ENCODE measurements at places on chromosomes 11 and 22. TPM values are rescaled to one million over a fixed set of nuclear protein-coding genes. Genes with fewer than 3 reads are reported as not detected.

GRCh38 chr22:46399251-46400024 lies 63.9 kb downstream of the TRMU start:
- no peak for DNase-seq

- DNase-seq = no peak
Measured at GRCh38 chr11:3916962-3917361, 61.5 kb downstream of the STIM1 start.

DNA sequence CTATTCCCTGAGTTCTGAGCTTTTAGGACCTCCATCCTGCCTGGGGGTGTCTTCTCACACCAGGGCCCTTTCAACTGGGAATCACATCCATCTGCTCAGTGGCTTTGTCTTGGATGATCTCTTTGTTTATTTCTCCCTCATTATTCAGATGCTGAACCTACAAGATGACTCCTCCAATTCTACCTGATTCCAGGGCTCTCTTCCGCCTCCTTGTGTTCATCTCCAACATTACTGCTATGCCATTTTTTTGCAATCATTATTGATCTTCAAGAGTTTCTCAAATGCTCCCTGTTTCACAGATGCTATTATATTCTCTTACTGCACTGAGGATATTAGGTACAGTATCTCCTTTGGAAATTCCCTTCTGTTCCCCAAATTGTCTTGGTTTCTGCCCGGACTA lies 307.7 kb downstream of the SHANK2 start:
- DNase-seq = no peak

DNA sequence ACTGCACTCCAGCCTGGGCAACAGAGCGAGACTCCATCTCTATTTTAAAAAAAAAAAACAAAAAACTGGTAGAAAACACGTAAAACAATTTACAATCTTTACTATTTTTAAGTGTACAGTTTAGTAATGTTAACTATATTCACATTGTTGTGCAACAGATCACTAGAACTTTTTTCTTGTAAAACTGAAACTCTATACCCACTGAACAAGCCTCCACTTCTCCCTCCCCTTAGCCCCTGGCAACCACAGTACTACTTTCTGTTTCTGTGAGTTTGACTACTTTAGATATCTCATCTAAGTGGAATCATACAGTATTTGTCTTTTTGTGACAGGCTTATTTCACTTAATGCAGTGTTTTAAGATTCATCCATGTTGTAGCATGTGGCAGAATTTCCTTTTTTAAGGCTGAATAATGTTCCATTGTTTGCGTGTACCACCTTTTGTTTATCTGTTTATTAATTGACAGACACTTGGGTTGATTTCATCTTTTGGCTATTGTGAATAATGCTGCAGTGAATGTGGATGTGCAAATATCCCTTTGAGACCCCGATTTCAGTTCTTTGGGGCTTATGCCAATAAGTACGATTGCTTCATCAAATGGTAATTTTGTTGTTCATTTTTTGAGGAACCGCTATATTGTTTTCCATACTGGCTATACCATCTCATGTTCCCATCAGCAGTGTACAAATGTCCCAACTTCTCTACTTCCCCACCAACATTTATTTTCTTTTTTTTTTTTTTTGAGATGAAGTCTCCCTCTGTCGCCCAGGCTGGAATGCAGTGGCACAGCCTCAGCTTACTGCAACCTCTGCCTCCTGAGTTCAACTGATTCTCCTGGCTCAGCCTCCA lies 11.0 kb downstream of the DDB2 start:
- no peak for DNase-seq

DNA sequence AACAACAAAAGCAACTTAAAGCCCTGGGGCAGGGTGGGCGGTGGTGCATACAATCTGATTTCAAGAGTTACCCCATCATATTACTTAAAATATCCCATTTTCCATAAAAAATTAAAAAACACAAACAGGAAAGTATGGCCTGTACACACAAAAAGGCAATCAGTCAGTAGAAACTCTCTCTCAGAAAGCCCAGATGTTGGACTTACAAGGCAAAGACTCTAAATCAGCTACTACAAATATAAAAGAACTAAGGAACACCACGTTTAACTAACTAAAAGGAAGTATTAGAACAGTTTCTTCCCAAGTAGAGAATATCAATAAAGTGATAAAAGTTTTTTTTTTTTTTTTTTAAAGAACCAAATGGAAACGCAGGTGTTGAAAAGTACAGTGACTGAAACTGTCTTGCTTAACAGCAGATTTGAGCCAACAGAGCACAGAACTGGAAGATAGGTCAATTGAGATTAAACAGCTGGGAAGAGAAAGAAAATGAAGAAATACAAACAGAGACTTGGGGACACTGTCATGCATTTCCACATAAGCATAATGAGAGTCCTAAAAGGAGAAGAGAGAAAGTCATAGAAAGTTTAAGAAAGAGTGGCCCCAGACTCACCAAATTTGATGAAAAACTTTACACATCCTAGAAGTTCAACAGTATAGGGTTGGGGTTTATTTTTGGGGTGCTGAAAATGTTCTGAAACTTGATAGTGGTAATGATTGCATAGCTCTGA lies 8.6 kb downstream of the SC5D start:
- no peak for DNase-seq

DNA sequence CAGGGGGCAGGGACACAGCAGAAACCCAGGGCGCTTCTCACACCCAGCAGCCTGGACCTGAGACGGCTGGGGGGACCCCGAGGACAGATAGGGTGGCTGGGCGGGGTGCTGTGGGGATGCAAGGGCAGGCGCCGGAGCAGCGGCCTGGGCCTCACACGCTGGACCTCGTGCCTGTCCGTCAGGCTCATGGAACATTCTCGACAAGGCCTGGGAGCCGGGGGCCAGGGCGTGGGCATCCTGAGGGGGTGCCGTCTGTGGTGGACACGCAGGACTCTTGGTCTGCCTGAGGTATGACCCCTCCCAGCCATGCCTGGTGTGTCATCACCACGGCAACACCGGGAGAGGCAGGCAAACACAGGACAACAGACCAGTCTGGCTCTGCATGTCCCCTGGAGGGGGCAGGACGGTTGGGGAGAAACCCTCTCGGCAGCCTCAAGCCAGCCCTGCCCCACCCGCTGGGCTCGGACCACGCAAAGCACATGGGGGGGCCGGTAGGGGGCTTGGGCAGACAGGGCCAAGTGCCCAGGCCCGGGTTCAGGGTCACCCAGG lies 21.4 kb downstream of the MRPL23 start:
- peak; percentile 25 for DNase-seq

GRCh38 chr11:93324500-93324899 lies 6.0 kb upstream of the DEUP1 start:
- DNase-seq = no peak

The LSP1 gene
- total RNA-seq = 22.9 TPM
